ENCODE measurements at places on chromosomes 7 and 10. TPM values are rescaled to one million over a fixed set of nuclear protein-coding genes. Genes with fewer than 3 reads are reported as not detected.
A peak's percentile ranks its signal among the peaks of the same experiment; 100 is the strongest.

DNA sequence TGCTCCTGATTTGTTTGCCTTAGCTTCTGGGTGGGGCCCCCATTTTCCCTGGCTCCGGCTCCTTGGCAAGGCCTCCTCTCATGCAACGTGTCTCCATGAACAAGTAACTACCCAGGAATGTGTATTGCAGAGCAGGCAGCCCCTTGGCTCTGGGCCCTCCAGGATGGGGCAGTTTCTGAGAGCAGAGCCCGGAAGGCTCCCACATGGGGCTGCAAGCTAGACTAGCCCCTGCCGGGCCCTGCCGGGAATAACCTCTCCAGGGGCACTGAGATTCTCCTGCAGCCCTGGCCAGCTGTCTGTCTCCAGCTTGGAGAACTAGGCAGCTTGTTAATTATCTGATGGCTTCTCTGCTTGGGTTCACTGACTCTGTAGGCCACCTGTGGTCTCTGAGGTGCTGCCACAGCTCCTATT is 184.0 kb upstream of the INHBA start:
- peak; percentile 89 for DNase-seq

- no peak for DNase-seq
Measured at GRCh38 chr10:130808686-130809085, 502.8 kb downstream of the TCERG1L start.

- DNase-seq = no peak
Measured at GRCh38 chr7:157699357-157700013, 362.7 kb downstream of the DNAJB6 start.

GRCh38 chr7:116670409-116671015 is 1.5 kb upstream of the MET start:
- no peak for DNase-seq

GRCh38 chr7:120876922-120877321 is 19.0 kb upstream of the TSPAN12 start:
- no peak for DNase-seq

Gene C10orf67
- total RNA-seq = not detected

Gene SAMD9
- total RNA-seq = 9.5 TPM
